Posterior cingulate gyrus (tissue), 11 donors: ENCODE measurements at places on chromosomes 4 and X.

DNA sequence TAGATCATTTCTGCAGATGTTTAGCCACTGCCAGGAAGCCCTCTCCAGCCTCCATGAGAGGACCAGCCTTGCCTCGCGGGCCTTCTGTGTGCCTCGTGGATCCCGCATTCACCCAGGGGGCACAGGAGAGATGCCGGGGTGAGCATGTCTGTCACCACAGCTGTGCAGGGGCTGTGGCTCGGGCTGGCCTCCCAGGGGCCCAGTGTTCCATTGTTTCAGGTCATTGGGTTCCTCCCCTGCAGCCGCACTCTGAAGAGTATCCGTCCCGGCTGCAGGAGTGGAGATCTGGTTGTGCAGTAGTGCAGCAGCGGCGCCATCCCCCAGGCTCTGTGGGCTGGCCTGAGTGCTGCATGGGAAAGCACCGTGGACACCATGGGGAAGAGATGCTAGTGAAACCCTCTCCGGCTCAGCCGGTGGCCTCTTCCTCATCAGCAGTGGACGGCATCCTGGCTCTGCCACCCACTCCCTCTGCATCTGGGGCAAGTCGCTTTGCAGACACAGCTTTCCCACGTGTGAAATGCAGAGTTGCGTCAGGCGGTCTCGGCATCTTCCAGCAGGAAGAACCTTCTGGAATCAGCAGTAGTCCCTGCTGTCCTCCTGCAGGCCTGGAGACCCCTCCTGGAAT is 29.1 kb downstream of the TBC1D14 start:
- no peak for DNase-seq

DNA sequence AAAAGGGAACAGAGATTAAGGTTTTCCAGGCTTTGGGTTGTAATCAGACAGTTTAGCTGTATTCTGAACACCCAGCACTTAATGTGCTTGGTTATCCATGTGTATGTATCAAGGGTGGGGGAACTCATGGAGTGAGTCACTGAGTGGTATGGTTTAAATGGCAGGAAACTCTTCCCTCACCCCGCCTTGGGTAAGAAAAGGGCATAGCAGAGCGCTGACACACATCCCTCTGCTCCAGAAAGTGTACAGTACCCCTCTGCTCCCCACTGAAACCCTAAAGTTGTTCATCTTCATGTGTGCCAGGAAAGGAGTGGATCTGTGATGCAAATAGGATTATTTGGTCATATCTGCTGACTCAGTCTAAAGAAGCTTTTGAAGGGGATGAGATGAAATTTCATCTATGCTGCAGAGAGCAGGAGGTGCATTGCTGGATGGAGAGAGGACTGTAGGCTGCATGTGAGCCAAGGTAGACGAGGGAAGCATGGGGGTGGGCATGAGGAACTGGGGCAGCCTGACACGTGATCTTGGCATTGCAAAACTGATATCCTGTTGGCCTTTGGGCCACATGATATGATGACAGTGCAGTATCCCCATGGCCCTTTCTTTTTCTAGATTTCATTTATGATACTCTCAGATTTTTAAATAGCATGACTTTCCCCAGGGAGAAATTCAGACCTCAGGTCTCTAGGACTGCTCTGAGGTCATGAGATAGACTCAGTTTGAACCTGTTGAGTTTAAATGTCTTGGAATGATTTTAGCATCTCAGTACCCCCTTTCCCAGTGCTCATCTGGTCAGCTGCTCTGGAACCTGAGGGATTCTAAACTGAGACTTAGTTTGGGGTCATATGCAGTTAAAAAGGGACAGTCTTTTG is 84.8 kb downstream of the TMEM164 start:
- DNase-seq, result no peak

- DNase-seq, result no peak
These were observed 188.3 kb upstream of the HCCS start for GRCh38 chrX:10922835-10923234.

GRCh38 chrX:111100191-111100590 is 4.2 kb downstream of the PAK3 start:
- DNase-seq, result no peak

DNA sequence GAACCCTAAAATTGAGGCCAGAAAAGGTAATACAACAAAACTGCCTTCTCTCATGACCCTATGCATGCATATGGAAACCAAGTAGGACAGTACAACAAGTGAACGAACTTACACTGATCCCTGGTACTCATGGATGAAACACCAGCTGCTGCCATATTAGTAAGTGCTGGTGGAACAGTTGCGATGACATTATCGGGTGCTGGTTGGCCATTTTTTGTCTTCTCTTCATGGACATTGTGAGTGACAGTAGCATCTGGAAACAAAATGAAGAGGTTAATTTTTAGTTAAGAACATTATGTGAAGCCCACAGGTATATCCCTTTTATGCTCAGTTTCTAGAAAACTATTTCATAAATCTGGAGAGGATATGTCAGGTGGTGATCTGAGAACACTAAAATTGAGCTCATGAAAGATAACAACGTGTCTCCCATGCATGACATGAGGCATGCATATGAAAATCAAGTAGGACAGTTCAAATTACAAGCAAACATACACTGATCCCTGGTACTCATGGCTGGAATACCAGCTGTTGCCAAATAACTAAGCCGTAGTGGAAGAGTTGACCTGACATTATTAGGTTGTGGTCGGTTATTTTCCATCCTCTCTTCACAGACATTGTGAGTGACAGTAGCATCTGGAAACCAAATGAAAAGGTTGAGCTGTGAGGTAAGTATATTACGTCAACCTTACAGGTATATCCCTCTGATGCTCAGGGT is 74.2 kb upstream of the CT45A1 start:
- DNase-seq, result no peak

DNA sequence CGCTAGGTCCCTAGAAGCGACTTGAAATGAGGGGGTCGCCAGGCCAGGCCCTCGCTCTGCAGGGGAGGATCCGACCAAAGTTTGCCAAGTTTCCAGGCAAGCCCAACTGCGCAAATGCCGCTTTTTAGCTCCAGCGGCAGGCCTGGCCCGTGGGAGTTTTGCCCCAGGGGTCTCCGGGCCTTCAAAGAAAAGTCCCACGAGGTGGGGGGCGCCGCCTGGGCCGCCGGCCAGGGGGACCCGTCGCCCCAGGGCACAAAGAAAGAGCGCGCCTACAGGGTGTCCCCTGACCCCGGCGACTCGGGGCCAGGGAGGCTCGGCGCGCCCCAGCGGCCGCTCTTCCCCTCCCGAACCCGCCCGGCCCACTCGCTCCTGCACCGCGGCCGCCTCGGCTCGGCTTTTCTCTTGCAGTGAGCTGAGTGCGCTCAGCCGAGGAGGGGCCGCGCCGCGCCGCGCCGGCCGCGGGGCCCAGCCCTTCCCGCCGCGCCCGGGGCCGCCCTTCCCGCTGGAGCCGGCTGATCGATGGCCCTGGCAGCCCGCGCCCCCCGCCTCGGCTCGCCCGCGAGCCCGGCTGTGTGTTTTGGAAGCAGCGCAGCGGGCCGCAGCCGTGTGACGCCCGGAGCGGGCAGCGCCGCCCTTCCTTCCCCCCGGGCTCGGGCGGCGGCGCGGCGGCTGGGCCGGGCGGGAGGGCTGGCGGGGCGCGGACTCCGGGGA is 754 bp upstream of the KLF3 start:
- DNase-seq, result peak; percentile 35

DNA sequence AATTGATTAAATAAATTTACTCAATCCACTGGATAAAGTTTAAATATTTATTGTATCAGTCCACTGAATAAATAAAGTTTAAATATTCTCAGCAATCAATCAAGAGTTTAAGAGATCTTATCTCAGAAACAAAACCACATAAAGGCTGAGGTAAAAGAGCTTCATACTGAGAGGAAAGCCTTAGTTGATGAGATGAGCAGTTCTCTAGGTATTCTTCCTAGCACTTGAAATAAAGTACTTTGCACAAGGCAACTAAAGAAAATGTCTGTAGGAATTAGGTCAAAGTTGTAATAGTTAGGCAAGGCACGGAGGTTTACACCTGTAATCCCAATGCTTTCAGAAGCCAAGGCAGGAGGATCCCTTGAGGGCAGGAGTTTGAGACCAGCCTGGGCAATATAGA is 63.5 kb downstream of the UCHL1 start:
- DNase-seq, result no peak

DNA sequence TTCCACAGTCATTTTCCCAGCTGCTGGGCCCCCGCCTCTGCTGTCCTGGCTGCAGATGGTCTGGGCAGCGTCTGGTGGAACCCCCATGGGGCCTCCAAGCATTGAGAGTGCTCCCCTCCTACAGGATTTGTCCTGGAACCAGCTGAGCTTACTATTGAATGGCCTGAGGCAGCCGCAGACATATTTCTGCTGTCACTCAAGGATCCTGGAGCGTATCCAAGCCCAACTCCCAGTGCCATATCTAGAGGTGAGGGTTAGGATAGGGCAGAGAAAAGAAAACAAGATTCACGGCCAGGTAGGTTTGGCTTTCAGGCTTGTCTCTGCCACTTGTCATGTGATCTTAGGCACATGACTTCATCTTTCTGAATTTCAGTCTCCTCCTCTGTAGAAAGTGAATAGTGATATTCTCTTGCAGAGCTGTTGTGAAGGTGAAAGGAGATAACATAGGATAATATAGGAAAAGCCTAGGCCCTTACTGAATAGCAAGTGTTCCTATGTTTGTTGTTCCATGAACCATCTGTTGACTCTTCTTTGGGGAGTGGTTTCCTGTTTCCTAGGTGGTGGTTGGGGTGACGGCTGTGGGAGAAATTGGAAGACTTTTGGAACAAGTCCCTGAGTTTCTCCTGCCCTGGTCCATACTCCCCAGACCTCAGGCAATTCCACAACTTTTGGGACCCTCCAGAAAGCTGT is 52.3 kb downstream of the SEPSECS start:
- no peak for DNase-seq
